ENCODE measurements at places on chromosomes 3 and 15.

- DNase-seq = no peak
These were observed 249.9 kb upstream of the DNAJC19 start for GRCh38 chr3:181239441-181239840.

DNA sequence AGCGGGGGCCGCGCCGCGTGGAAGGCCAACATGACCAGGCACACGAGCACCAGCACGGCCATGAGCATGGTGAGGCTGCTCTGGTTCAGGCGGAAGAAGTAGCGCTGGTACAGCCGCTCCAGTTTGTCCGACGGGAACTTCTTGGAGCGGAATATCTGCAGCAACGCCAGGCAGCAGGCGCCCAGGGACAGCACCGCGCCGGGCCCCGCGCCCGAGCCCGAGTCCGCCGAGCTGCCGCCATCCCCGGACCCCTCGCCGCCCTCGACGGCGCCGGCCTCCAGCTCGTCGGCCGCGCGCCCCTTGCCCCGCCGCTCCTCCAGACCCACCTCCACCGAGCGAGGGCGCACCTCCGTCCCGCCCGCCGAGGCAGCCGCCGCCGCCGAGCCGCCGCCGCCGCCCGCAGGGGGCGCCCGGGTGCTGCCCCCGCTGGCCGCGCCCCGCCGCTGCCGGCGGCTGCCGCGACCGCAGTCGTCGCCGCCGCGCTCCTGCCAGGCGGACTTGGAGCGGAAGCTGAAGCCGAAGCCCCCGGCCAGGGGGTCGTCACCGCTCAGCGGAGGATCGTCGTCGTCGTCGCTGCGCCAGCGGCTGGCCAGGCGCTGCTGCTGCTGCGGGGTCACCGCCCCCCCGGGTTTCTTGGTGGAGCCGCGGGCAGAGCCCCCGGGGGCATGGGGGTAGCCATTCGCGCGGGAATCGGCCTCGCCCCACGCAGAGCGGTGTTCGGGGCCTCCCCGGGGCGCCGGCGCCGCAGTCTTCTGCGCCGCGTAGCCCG lies 957 bp downstream of the ADCY5 start:
- no peak for DNase-seq

DNA sequence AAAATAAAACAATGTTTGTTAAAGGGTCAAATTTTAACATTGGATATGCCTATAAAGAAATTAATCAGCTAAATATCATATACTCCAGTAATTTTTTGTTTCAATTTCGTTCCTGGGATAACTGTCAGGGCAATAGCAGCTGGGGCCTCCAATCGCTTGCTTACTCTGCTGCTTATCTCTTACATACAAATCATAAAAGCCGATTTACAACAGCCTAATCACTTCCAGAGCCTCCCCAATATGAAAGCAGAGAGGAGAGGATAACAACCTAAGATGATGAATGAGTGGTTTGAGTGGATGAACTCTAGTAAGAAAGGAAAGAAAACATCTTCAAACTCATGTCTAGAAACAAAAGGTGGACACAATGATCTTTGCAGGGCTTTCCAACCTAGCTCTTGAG lies 80.7 kb upstream of the PSMD6 start:
- no peak for DNase-seq

DNA sequence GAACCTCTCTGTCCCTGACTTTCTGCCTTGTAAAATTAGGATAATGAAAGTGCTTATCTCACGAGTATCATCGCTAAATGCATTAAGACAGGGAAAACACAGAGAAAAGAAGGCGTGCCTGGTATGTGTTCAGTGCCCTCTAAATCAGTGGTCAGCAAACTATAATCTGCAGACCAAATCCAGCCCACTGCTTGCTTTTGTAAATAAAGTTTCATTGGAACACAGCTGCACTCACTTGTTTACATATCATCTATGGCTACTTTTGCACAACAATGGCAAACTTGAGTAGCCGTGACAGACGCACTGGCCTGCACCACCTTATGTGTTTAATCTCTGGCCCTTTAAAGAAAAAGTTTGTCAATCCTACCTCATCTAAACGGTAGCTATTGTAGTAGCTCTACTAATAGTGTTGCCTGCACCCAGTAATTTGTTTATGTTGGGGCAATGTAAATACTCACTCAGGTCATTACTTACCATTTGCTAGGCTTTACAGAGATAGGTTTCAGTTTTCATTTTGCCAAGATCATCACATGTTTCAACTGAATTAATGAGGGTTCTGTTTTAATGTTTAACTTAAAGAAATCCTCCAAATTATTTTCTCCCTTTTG lies 229.4 kb downstream of the FEZF2 start:
- no peak for DNase-seq

- no peak for DNase-seq
These were observed 395.8 kb downstream of the MAGI1 start for GRCh38 chr3:65642883-65643282.

DNA sequence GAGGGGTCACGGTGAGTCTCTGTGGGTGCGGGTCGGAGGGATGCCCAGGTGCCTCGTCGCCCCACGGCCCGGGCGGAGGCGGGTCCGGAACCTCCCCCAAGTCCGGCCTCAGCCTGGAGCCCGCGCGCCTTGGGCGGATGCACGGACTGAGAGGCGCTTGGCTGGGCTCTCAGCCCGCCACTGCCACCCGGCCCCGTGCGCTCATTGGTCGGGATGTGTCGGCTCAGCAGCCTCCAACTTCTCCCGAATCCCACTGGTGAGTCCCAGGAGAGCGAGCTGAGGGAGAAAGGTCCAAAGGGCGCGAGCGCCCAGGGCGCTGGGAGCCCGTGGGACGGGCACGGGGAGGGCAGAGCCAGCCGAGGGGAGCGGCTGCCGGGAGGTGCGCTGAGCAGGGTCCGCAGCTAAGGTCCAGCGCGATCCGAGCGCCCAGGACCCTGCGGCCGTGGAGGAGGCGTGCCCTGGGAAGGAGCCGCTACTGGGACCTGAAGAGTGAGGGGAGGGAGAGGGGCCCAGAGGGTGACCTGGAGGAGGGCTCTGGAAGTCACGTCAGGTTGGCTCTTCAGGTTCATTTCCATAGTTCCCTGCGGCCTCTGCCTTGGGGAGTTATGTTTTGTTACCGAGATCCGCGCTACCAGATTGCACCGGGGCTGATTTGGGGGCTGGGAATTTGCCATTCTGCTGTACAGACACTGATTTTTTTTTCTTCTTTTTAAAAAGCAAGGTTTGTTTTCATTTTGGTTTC lies at the start of gene MME:
Gene MME (plus strand): TSS at position 574 of the 742 bp plus-strand sequence. CDS start 3,849 bp downstream, outside the sequence.
- DNase-seq = peak; percentile 88

DNA sequence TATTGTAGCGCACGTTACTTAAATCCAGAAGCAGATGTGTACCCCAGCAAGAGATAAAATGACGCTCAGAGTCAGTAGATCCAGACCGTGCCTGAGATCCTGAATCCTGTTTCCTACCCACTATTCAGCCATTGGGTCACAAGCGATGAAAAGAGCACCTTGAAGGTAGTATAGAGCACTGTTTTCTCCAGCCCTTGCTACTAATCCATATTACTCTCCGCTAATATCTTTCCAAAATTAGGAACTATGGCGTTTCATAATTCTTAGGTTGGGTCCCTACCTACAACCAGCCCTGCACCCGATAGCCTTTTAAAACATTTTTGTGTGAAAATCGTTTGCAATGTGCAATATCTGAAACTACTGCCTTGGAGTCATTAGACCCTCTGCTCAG lies 596 bp downstream of the BTD start:
- DNase-seq = no peak

GRCh38 chr3:109995377-109995776 lies 658.0 kb upstream of the DPPA4 start:
- no peak for DNase-seq

DNA sequence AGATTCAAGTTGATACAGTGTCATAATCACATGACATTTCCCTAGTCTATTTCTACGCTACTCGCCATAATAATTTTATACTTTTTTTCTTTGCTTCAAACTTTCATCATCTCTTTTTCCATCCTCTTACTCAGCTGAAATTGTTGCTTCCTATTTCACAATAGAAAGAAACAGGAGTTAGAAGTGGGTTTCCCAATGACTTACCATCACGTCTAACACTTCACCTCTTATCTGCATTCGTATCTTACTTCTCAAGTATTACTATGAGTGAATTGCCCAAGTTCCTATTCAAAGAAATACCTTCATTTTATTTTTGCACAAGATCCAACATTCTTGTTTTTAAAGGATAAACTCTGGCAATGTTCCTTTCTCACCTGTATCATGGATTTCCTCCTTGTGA lies 1539.9 kb downstream of the SI start:
- DNase-seq = no peak

DNA sequence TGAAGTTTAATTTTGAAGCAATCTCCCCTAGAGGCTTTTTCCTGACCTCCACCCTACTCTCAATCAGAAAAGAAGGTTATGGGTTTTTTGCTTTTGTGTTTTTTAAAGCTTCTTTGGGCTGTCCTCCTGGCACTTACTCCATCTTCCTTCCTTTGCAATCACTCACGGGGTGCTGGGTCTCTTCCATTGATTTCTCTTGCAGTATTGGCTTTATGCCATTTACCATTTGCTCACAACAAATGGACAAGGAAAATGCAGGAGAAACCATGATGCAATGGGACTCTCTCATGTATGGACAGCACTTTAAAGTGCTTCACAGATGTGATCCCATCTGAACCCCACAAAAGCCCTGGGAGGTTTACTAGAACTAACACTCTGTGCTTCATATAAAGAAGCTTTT lies 57.5 kb downstream of the SST start:
- no peak for DNase-seq

- DNase-seq = no peak
These were observed 18.6 kb downstream of the RFTN1 start for GRCh38 chr3:16494814-16495431.

- DNase-seq = no peak
These were observed 202.8 kb downstream of the FMN1 start for GRCh38 chr15:32991619-32992111.

GRCh38 chr3:41430886-41431285 lies 231.6 kb downstream of the CTNNB1 start:
- DNase-seq = no peak

- DNase-seq = no peak
These were observed 230.2 kb downstream of the CPNE4 start for GRCh38 chr3:131804565-131805133.

Data from HCEC 1CT (cell line).